ENCODE measurements at places on chromosomes 7 and 10. TPM values are rescaled to one million over a fixed set of nuclear protein-coding genes. Genes with fewer than 3 reads are reported as not detected.

ZNF518A gene
- total RNA-seq = 5.4 TPM

AZGP1 gene
- not detected for total RNA-seq

TDRD1 gene
- 0.16 TPM for total RNA-seq

AGMO gene
- 0.54 TPM for total RNA-seq

LRMDA gene
- total RNA-seq = not detected

Data from cardiac atrium fibroblast (primary cell).